Stimulated activated CD4-positive, alpha-beta T cell treated with anti-CD3 and anti-CD28 coated beads, Interleukin-12 subunit alpha, Interleukin-12 subunit beta, amount 100 ng/mL, for 48 hours (primary cell): ENCODE measurements at places on chromosomes 7 and 10.
A peak's percentile ranks its signal among the peaks of the same experiment; 100 is the strongest.

GRCh38 chr10:62341419-62341818, 32.8 kb upstream of the ZNF365 start:
- no peak for DNase-seq

GRCh38 chr10:28897617-28898464, 220.5 kb downstream of the BAMBI start:
- DNase-seq: no peak

- DNase-seq: no peak
Observed at GRCh38 chr7:509426-510130, 10.1 kb downstream of the PDGFA start.

DNA sequence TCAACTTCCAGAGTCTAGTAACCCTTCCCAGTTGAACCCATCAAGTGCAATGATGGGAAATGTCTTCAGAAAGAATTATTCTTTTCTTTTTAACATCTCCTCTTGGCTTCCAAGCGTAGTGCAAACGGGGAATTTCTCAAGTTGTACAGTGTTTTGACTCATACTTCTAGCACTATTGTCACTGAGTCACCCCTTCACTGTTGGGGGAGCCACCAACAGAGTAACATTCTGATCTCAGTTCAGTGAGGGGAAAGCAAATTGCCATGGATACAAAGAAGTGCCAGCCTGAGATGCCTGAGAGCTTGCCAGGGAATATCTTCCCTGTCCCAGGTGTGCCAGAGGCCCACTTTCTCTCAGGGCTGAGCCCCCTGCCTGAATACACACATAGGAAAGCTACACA, 31.0 kb downstream of the CYP3A5 start:
- DNase-seq: no peak

- DNase-seq: no peak
Observed at GRCh38 chr10:96576277-96576980, 10.4 kb downstream of the TM9SF3 start.

GRCh38 chr10:131820626-131821025, 80.2 kb upstream of the PPP2R2D start:
- no peak for DNase-seq

DNA sequence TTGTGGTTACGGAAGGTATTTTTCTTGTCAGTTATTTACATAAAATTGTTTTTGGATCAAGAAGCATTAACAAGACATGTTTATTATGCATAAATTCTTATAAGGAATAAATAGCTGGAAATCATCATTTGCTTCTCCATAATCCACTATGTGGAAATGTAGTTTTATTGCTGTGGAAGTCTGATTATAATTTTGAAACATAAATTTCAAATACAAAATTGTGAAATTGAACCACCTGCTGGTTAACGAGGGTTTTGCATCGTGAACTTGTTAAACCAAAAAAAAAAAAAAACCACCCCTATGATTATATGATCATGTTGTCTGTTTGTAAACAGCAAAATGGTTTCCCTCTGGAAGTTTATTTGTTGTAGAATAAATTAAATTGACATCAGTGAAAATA, 25.9 kb downstream of the ABRAXAS2 start:
- DNase-seq: no peak

DNA sequence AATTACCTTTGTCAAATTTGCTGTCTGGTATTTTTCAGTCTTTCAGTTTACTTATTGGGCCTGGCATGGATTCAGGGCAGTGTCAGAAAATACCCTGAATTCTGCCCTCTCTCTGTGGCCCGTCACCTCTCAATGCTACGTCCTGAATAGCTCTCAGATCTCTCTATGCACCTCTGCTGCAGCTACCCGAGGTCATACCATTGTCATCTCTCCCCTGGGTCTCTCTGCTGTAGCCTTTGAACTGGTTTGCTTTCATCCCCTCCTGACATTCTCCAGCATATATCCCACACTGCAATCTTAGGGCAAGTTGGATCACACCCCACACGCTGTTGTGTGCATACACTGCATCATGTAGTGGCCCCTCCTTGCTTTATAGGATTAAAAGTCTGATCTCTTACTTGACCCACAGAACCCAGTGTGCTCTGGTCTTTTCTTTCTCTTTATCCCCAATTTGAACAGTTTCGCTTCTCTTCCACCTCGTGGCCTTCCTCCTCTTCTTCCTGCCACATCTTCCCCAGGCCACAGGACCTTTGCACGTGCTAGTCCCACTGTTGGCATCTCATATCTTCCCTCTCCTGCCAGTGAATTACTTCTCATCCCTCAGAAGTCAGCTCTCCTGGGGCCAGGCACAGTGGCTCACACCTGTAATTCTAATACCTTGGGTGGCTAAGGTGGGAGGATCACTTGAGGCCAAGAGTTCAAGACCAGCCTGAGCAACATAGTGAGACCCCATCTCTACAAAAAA, 372.9 kb downstream of the GALNT17 start:
- DNase-seq: no peak

GRCh38 chr10:17793823-17794644, 15.1 kb upstream of the MRC1 start:
- no peak for DNase-seq

DNA sequence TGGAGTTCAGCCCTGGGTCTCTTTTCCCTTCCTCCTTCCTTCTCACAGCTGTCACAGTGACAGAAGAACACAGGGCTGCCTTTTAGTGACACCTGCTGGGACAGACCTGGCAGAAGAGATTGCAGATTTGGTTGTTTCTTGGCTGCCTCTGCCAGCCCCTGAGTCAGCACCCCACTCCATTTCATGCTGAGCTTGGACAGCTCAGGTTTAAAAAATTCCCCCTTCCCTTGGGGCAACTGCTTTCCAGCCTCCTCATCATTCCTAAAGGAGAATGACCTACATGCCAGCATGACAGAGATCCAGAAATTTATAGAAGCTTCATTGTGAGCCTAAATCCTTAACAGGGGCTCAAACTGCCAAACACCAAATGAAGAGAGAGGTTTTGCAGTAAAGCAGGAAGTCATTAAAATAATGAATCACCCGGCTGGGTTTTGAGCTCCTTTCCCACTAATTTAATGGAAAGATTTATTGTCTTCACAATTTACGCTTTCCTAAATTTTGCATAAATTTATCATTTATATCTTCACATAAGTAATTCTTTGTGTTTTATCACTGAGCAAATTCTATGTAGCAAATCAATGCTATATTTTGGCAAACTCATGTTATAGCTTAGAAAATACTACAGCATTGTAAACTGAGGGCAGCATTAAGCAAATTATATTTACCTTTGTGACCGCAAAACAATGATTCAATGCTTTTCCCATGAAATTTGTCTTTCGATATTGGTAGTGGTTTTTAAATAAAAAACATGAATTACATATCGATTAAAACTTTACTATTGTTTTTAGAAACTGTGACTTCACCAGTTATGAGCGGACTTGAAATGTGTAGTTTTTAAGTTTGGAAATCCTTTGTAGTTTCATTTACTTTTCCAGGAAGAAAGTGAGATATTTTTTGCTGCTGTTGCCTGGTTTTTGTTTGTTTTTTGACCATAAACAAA, 399.5 kb upstream of the ANKRD30A start:
- no peak for DNase-seq

DNA sequence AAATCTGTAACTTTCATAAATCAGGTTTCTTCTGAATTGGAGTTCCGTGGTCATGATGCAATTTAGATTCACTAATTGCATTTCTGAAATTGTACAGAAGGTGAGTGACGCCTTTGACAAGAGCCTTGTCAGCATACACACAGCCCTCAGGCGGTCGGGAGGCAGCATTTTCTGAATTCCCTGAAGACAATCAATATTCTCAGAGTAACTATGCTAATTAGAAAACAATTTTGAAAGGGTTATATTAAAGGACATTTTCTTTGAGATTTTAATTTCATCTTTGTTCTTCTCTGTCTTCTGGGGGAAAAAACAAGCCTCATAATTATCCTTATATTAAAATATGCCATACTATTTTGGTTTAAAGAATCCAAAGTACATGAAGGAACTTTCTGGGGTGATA, 55.2 kb upstream of the SLC26A5 start:
- no peak for DNase-seq

- no peak for DNase-seq
Observed at GRCh38 chr10:45592926-45593325, 79.6 kb downstream of the ZFAND4 start.

GRCh38 chr7:135970682-135971365, 6.3 kb downstream of the MTPN start:
- no peak for DNase-seq

GRCh38 chr10:5485290-5485689, 14.1 kb downstream of the CALML5 start:
- no peak for DNase-seq

DNA sequence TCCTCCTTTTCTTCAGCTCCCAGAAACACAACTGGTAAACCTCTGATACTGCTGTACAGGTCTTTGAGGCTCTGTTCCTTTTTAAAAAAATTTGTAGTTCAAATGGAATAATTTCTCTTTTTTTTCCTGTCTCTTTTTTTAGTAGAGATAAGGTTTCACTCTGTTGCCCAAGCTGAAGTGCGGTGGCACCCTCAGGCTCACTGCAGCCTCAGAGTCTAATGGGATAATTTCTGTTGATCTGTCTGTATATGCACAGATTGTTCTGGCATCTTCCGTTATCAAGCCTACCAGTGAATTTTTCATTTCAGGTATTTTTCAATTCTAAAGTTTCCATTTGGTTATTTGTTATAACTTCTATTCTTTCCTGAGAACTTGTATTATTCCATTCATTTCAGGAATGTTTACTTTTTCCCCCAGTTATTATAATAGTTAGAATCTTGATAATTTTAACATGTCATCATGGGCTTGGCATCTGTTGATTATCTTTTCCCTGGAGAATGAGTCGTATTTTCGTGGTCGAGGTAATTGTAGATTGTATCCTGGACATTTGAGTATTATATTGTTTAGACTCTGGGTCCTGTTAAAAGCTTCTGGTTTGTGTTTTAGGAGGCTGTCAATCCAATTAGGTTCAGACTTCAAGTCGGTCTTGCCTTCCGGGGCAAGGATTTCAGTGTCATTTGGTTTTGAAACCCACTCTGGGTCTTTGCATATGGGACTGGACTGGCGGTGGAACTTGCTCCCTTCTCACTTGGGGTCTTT, 24.5 kb downstream of the CRCP start:
- no peak for DNase-seq

- DNase-seq: no peak
Observed at GRCh38 chr7:75938921-75939320, 24.0 kb downstream of the POR start.

GRCh38 chr10:25849988-25850387, 84.0 kb upstream of the MYO3A start:
- no peak for DNase-seq

GRCh38 chr7:135274495-135275268, 41.0 kb downstream of the STRA8 start:
- DNase-seq: peak; percentile 88

DNA sequence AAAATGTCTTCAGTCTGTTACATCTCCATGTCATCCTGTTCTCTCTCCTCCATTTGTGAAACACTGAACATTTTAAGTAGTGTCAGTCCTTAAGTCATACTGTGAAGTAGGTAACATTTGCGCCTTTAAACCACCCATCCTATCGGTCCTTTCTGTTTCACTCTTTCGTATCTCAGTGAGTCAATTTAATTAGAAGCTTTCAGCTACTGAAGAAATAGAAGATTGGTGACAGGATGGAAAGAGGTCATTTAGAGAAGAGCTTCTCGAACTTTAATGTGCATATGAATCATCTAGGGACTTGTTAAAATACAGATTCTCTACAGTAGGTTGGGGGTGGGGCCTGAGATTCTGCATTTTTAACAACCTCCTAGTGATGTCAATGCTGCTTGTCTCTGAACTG, 113.4 kb downstream of the SRI start:
- no peak for DNase-seq

- DNase-seq: peak; percentile 34
Observed at GRCh38 chr10:77926566-77927401, at the start of gene DLG5. TSS of gene DLG5 (minus strand) at chr10:77926755. CDS start at chr10:77926520, 235 bp downstream.

- no peak for DNase-seq
Observed at GRCh38 chr10:34488476-34489130, 326.5 kb downstream of the PARD3 start.

- DNase-seq: no peak
Observed at GRCh38 chr7:132403465-132404110, 172.7 kb downstream of the PLXNA4 start.

GRCh38 chr7:147859033-147859432, 731.5 kb upstream of the C7orf33 start:
- DNase-seq: no peak

DNA sequence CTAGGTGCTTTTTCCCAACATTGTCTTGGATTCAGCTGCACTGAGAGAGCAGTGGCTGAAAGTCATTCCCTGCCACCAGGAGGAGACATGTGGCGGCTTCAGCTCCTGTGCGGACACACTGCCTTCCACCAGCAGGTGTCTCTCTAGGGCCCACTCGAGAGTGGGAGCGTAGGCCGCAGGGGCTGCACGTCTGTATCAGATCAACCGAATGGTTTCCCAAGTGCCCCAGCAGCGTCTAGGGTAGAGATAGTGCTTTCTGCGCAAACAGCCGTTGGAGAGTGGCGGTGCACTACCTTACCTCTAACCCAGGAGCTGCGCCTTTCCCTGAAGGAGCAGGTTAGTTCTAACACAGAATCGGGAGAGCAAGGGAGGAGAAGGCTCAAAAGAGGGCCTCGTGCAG, 31.7 kb downstream of the PAPOLB start:
- DNase-seq: peak; percentile 39

DNA sequence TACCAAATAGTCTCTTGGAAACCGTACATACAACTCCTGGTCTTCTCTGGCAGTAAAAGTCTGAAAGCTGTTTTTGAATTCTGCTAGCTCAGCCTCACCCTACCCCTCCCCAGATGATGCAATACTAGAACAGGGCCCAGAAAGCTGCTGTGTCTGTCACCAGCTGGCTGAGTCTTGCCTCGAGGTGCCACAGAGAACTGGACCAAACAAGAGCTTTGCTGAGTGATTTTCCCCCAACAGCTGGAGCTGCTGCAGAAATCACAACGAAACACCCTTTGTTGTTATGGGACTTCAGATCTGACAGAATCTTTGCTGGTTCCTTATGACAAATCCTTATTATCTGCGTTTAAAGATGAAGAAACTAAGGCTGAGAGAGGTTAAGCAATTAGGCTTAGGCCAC, 134.1 kb downstream of the SPAG6 start:
- no peak for DNase-seq

DNA sequence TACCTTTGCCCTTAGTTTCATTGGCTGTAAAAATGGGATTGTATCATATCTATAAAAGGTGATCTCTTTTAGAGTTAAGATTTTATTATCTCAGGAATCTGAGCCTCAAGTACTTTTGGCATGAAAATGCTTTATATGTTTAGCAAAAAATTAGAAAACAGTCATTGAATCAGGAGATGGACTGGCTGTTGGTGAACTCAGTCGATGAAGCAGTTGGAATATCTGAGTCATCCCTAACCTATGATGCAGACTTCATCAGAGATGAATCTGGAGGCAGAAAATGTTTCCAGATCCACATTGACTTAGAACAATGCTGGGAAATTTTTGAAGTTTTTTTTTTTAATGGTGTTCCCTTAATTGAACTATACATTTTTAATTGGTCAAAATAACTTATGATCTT, 228.5 kb downstream of the SLC25A13 start:
- no peak for DNase-seq
